ENCODE measurements at places on chromosomes 11 and 22.

DNA sequence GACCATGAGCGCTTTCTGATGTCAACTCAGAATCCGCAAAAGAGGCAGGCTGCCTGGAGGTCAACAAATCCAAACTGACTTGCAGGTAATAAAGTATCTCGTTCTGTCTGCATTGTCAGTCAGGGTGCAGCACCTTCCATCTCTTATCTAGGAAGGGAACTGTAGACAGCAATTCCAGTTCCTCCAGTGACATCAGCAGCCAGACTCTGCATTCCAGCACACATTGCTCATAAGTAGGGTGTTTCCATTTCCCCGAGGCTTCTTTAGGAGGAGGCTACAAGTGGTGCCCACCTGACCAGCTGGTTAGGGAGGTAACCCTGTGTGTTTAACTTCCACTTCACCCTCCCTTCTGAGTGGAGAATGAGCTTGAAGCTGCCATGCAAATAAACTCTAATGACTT lies 53.3 kb downstream of the NTM start:
- DNase-seq = no peak

GRCh38 chr11:84628871-84629620 lies 998.1 kb downstream of the DLG2 start:
- DNase-seq = no peak

DNA sequence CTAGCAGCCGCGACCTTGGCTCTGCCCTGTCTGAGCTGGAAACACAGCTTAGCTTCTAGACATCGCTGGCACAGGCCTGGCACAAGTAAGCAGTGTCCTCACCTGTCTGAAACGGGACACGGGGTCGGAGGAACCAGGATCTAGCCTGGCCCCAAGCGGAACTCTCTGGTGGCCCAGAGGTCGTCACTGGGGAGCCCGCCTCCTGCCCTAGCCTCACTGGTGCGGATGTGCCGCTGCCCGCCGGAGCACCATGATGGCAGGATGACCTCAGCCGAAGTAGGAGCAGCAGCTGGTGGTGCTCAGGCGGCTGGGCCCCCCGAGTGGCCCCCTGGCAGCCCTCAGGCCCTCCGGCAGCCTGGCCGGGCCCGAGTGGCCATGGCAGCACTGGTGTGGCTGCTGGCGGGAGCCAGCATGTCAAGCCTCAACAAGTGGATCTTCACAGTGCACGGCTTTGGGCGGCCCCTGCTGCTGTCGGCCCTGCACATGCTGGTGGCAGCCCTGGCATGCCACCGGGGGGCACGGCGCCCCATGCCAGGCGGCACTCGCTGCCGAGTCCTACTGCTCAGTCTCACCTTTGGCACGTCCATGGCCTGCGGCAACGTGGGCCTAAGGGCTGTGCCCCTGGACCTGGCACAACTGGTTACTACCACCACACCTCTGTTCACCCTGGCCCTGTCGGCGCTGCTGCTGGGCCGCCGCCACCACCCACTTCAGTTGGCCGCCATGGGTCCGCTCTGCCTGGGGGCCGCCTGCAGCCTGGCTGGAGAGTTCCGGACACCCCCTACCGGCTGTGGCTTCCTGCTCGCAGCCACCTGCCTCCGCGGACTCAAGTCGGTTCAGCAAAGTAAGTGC lies 871 bp downstream of the SLC35E4 start:
- DNase-seq = no peak

GRCh38 chr11:67293090-67293489 lies 4.0 kb downstream of the ANKRD13D start:
- peak; percentile 65 for DNase-seq

DNA sequence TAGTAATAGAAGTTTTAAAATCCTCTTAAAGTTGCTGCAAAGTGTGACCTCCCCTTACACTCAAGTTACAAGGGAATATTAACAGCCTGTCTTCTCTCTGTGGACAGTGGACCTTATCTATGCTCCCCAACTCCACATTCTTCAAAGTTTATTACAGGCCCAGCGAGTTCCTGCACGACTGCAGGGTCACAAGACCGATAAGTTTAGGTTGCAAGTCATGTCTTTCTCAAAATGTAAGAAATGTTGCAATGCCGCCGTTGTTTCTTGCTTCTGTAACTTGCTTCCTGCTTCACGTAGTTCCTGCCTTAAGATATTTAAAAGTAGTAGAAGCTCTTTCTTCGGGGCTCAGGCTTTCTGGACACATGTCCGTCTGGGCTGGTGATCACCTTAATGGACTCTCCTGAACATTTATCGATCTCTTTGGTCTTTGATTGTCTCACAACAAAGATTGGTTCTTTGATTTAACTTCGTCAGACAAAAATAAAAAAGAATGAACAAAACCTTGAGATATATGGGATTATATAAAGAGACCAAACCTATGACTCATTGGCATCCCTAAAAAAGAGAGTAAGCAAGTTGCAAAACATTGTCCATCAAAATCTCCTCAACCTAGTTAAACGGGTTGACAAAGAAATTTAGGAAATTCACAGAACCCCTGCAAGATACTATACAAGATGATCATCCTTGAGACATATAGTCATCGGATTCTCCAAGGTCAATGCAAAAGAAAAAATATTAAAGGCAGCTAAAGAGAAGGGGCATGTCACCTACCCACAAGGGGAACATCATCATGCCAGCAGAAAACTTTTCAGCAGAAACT lies 45.4 kb upstream of the GLYAT start:
- DNase-seq = peak; percentile 76

- no peak for DNase-seq
These were observed 77.2 kb downstream of the MYEOV start for GRCh38 chr11:69370984-69371709.

DNA sequence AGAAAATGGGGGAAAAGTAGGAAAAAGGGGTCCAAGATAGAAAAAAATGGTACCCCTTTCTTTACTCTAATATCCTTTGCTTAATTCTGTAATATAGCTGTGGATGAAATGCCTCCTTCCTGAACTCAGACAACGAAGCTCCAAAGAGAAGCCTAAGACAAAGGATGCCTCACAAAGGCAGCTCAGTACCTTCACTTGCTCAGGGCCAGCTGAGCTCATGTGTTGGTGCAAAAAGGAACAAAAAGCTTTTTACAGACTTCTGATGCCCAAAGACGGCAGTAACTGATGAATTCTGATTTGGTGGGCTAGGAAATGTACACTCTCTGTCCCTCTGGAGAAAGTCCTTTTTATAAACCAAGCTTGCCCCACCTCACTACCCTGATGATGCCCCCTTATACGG lies 77.5 kb downstream of the DENND5A start:
- DNase-seq = no peak

DNA sequence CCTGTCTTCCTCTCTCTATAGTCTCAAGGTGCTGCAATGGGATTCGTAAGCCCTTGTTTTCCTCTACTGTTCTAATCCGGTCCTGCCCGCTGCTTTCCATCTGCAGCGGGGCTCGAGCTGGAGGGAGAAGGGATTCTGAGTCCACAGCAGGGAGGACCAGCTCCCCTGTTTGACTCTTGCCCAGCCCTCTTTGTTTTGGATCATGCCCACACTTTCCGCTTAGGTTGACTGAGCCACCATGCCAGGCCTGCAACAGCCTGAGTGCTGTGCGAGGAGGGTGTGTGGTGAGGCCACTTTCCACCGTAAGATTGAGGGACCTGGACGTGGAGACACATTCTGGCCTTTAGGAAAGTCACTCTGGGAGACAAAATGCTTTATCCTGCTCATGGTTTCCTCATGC lies 58.3 kb downstream of the CEP164 start:
- no peak for DNase-seq

DNA sequence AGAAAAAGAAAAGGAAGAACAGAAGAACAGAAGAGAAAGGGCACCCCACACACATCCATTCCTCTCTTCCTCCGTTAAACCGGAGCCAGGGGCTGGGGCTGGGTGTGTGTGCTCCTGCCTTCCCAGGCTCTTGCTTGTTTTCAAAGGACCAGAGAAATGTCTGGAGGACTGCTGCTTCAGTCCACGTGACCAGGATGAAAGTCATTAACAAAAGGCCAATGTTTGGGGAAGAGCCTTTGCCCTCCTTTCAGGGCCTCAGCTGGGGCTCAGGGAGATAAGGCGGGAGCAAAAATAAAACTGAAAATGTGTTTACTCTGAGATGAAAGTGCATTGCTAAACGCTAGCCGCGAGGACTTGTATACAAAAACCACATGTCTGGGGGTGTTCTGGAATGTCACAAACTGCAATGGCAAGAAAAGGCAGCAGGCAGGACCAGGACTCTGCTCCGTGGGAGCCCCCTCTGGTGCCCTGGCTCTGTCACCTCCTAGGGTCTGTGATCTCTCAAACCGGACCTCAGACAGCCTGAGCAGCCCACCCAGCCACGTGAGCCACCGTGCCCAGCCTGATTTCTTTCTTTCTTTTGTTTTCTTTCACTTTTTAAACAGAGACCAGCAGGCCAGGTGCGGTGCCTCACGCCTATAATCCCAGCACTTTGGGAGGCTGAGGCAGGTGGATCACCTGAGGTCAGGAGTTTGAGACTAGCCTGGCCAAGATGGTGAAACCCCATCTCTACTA lies 31.6 kb upstream of the MYH9 start:
- peak; percentile 75 for DNase-seq

GRCh38 chr11:10441652-10442503 lies 13.2 kb upstream of the AMPD3 start:
- DNase-seq = no peak

GRCh38 chr11:85945296-85945695 lies 90.1 kb downstream of the CCDC83 start:
- DNase-seq = no peak

GRCh38 chr11:77147668-77148321 lies 19.7 kb downstream of the MYO7A start:
- no peak for DNase-seq

- DNase-seq = no peak
These were observed 42.4 kb downstream of the ABTB2 start for GRCh38 chr11:34315394-34315793.

- peak; percentile 13 for DNase-seq
These were observed 134.5 kb downstream of the ADAMTS15 start for GRCh38 chr11:130582981-130583380.

DNA sequence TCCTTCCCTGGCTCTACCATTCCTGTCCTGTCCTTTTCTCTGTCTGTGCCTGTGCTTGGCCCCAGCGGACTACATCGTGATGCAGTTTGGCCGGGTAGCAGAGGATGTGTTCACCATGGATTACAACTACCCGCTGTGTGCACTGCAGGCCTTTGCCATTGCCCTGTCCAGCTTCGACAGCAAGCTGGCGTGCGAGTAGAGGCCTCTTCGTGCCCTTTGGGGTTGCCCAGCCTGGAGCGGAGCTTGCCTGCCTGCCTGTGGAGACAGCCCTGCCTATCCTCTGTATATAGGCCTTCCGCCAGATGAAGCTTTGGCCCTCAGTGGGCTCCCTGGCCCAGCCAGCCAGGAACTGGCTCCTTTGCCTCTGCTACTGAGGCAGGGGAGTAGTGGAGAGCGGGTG lies 20.4 kb downstream of the TUB start:
- DNase-seq = no peak

GRCh38 chr11:1140642-1141490 lies 16.9 kb upstream of the MUC5AC start:
- DNase-seq = no peak

DNA sequence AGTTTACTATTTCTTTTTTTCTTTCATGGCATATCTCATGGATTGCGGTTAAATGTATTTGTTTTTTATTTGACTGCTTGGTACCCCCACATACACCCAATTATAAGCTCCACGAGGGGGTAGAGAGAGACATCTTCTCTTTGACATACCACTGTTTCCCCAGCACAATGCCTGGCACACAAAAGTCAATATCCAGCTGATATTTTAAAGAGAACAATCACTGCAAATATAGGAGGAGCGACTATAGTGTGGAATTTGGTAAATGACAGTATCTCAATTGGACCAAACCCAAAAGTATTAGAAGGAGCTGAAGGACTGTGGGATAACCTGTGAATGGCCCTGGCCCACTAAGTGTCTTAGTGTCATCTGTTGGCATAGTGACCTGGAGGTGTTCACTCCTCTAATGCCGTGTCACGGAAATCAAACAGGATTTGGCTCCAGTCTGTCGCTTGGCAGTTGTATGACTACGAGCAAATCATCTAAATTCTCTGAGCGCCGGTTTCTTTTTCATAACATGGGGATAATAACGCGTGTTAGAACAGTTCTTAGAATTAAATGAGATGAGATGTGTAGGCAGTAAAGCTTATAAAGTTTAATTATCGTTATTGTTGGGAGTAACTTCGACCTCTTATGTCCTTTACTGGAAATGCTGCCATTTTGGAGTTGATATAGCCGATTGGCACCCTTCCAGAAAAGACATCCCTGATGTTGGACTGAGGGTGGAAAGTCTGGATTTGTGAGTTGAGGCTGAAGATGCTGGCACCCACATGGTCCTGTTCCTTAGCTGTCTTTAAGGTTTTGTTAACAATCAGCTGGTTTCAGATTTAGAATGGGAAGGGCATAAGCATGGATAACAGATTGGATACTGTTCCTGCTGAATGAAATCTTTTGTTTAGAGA lies 144.5 kb downstream of the DBX1 start:
- no peak for DNase-seq

GRCh38 chr11:18745251-18745650 lies 19.3 kb upstream of the IGSF22 start:
- no peak for DNase-seq

GRCh38 chr11:125512106-125512505 lies 16.0 kb upstream of the FEZ1 start:
- no peak for DNase-seq

DNA sequence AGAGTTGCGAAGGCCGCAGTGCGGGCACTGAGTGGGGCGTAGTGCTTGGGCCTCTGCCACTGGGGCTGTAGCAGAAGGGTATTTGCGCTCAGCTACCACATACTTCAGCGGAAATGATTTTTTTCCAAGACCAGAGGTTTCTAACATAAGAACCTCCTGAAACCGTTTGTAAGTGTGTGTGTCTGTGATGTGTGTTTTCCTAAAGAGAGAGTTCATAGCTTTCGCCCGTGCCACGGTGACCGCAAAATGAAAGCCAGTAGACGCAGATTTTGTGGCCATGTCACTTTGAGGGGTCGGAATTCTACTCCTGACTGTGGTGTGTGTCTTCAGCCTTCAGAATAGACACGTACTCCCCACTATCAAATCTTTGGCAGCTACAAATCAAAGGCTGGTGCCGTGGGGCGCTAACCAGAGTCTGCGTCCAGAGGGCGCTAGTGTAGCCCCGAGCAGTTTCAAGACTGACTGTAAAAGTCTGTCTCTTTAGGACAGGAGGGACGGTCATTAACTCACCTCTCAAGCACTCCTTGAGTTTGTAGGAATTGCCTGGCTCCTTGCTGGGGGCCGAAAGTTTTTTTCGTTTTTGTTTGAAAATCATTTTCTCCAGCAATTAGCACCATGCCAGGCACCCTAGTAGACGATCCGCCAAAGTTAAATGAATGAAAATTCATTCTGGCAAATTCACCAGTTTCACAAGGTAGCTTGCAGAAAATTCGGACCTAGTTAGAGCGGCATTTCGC lies 2.5 kb upstream of the CALCA start:
- DNase-seq = peak; percentile 13

- DNase-seq = no peak
These were observed 105.4 kb downstream of the CACNA1I start for GRCh38 chr22:39675947-39676346.

GRCh38 chr22:23110190-23110921 lies 31.4 kb downstream of the RSPH14 start:
- no peak for DNase-seq

- no peak for DNase-seq
These were observed 123.8 kb downstream of the NECTIN1 start for GRCh38 chr11:119605137-119605665.

GRCh38 chr22:26066534-26066933 lies 102.7 kb upstream of the SEZ6L start:
- no peak for DNase-seq
